ENCODE measurements at places on chromosomes 12 and 14. TPM values are rescaled to one million over a fixed set of nuclear protein-coding genes. Genes with fewer than 3 reads are reported as not detected.

- no peak overlapping the region for H3K4me3 ChIP-seq
- H3K27ac ChIP-seq = no peak overlapping the region
- H3K4me1 ChIP-seq = no peaks in the 10 kb centered on the region
- no peaks in the 10 kb centered on the region for H3K36me3 ChIP-seq
- DNase-seq = no peak
- no peaks in the 10 kb centered on the region for H3K27me3 ChIP-seq
Measured at GRCh38 chr12:130457215-130457614, 119.5 kb downstream of the PIWIL1 start.

DNA sequence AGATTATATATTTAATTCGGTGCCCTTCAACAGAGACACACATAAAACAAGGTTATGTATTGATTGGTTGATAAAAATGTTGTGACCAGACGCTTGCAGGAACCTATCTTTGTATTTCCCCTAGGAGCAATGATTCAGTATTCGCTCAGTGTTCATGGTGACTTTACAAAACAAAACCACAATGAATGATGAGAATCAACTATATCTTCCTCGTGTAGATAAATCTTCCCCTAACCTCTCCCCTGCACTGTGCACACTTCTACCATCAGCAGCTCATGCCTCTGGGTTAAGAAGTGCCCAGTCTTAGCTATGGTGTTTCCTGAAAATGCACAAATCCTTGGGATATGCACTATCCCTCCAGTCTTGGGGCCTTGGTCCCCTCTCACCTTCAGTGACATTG lies 16.3 kb downstream of the RIN3 start:
- H3K27me3 ChIP-seq = no peaks in the 10 kb centered on the region
- no peak overlapping the region for H3K27ac ChIP-seq
- no peaks in the 10 kb centered on the region for H3K4me1 ChIP-seq
- no peak overlapping the region for H3K4me3 ChIP-seq

GRCh38 chr12:53575502-53576249 lies 50.5 kb downstream of the ATF7 start:
- H3K36me3 ChIP-seq = no peaks in the 10 kb centered on the region
- H3K27ac ChIP-seq = peak overlapping the region; percentile 57
- no peaks in the 10 kb centered on the region for H3K27me3 ChIP-seq
- no peak overlapping the region for H3K4me3 ChIP-seq
- peak; percentile 91 for DNase-seq

DNA sequence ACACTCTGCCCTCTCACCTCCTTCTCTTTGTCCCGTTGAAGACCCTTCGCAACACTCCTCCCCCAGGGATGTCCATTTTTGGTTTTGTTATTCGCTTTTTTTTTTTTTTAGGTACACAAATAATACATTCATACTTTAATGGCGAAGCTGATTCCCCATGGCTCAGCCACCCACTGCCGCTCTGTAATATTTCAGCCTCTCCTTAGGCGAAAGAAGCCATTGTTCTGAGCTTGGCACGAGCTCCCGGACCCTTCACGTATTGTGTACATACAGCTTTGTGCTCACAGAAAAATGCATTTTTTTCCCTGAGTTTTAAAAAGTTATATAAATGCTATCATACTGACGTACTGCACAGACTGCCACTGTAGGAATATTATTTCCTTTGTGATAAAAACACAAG lies 115.0 kb downstream of the TMEM132C start:
- no peaks in the 10 kb centered on the region for H3K4me1 ChIP-seq
- H3K27me3 ChIP-seq = no peaks in the 10 kb centered on the region
- H3K27ac ChIP-seq = no peak overlapping the region
- H3K4me3 ChIP-seq = no peak overlapping the region
- DNase-seq = no peak

- no peaks in the 10 kb centered on the region for H3K4me1 ChIP-seq
- peaks cover 98% of the 10 kb centered on the region for H3K27me3 ChIP-seq
- no peak overlapping the region for H3K4me3 ChIP-seq
- no peak for DNase-seq
- H3K36me3 ChIP-seq = no peaks in the 10 kb centered on the region
- no peak overlapping the region for H3K27ac ChIP-seq
Measured at GRCh38 chr14:60512973-60513571, 4.1 kb downstream of the SIX6 start.

DNA sequence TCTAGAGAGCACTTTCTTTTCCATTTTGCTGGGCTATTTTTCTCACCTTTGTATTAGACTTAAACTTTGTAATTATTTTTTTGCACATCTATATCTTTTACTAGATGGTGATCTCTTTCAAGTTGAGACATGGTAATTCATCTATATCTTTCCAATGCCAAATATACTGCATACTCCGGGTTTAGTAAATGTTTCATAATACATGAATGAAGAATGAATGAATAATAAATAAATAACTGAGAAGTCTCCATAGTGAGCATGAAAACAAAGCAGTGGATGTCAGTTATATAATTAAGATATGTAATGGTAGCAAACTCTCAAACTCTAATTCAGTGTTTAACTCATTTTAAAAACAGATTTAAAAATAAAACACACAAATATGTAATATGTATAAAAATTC lies 342.5 kb upstream of the KITLG start:
- peak; percentile 65 for DNase-seq
- H3K36me3 ChIP-seq = no peaks in the 10 kb centered on the region
- H3K27me3 ChIP-seq = no peaks in the 10 kb centered on the region
- peaks cover 39% of the 10 kb centered on the region for H3K4me1 ChIP-seq
- no peak overlapping the region for H3K27ac ChIP-seq

GRCh38 chr12:120252071-120252906 lies 13.2 kb downstream of the PXN start:
- peaks cover 86% of the 10 kb centered on the region for H3K4me1 ChIP-seq
- H3K27me3 ChIP-seq = no peaks in the 10 kb centered on the region
- no peak for DNase-seq
- no peak overlapping the region for H3K4me3 ChIP-seq
- peak overlapping the region; percentile 44 for H3K27ac ChIP-seq

DNA sequence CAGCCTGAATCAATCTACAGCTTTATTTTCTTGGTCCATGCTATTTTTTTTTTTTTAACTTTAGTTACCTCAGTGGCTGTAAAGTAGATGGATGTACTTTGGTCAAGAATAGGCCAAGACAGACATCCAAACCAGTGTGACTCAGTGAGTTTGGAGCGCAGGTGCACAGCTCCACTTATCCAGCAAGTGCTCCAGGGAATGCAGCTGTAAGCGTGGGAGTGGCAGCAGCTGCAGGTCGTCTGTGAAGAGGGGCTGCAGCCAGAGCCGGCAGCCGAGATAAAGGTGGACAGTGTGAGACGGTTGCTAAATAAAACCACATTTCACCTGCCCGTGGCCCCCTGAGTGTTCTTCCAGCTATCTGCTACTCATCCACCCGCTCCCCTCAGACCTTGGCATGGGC lies 1018.7 kb downstream of the AACS start:
- no peaks in the 10 kb centered on the region for H3K4me1 ChIP-seq
- no peak overlapping the region for H3K27ac ChIP-seq
- no peak overlapping the region for H3K4me3 ChIP-seq
- H3K36me3 ChIP-seq = no peaks in the 10 kb centered on the region

GRCh38 chr14:67508956-67509355 lies 20.4 kb upstream of the TMEM229B start:
- no peak overlapping the region for H3K27ac ChIP-seq
- DNase-seq = no peak
- H3K4me1 ChIP-seq = 0 out of 2 replicates have a peak, but pooled peaks cover 4% of the 10 kb centered on the region
- H3K4me3 ChIP-seq = no peak overlapping the region
- no peaks in the 10 kb centered on the region for H3K36me3 ChIP-seq

DNA sequence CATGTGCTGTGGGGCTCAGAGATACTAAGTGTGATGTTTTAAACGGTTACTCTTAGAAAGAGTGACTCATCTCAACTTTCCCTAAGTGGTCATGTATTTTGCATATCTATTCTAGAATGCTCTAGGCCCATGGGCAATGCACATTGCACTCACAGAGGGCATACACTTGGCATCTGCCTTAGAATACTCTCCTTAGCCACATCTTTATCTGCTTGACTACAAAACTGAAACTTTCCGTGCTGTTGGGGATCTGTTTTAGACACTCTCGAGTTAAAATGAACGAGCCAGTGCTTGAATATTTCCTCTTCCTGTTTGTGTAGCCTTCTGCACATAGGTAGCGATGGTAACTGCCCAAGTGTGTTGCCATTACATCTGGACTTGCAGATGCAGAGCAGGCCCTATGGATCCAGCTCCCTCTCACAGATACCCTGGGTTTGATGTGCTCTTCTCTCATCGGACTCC lies 180.5 kb downstream of the CAND1 start:
- H3K4me1 ChIP-seq = no peaks in the 10 kb centered on the region
- no peaks in the 10 kb centered on the region for H3K36me3 ChIP-seq
- DNase-seq = no peak
- H3K4me3 ChIP-seq = no peak overlapping the region
- no peak overlapping the region for H3K27ac ChIP-seq

DNA sequence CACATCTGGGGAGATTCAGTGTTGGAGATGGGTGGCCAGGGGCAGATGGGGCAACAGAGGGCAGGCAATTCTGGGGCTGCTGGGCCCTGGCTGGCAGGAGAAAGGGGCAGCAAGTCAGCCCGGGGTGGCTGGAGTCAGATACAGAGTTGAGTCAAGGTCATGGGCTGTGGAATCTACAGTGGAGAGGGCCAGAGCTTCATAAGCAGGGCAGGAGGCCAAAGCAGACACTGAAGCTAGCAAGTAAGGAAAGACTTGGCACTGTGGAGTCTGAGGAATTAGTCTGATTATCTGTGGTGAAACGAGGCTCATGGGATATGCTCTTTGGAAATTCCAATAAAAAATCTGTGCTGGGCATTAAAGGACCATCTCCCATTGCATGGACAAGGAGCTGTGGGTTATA lies 95.5 kb downstream of the TMX1 start:
- H3K4me1 ChIP-seq = peaks cover 25% of the 10 kb centered on the region
- no peaks in the 10 kb centered on the region for H3K36me3 ChIP-seq
- H3K4me3 ChIP-seq = no peak overlapping the region
- peak; percentile 63 for DNase-seq
- no peak overlapping the region for H3K27ac ChIP-seq
- no peaks in the 10 kb centered on the region for H3K27me3 ChIP-seq

DNA sequence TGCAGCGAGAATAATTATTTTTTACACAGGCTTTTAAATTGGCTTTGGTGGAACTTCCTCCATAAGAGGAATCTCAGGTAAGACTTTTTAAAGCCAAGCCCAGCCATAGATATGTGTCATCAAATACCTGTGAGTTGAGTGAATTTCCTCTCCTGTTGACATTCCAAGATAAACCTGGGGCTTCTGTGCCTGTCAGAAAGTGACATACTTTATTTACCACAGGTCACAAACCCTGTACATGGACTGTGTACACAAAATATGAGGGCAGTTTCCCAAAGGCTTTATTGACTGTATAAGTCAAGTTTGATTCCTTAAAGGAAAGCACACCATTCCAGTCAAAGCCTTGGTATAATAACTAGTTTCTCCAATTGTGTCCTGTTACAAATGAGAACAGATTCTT lies 25.9 kb upstream of the SRSF5 start:
- no peak for DNase-seq
- no peak overlapping the region for H3K27ac ChIP-seq
- no peaks in the 10 kb centered on the region for H3K27me3 ChIP-seq
- no peaks in the 10 kb centered on the region for H3K36me3 ChIP-seq

DNA sequence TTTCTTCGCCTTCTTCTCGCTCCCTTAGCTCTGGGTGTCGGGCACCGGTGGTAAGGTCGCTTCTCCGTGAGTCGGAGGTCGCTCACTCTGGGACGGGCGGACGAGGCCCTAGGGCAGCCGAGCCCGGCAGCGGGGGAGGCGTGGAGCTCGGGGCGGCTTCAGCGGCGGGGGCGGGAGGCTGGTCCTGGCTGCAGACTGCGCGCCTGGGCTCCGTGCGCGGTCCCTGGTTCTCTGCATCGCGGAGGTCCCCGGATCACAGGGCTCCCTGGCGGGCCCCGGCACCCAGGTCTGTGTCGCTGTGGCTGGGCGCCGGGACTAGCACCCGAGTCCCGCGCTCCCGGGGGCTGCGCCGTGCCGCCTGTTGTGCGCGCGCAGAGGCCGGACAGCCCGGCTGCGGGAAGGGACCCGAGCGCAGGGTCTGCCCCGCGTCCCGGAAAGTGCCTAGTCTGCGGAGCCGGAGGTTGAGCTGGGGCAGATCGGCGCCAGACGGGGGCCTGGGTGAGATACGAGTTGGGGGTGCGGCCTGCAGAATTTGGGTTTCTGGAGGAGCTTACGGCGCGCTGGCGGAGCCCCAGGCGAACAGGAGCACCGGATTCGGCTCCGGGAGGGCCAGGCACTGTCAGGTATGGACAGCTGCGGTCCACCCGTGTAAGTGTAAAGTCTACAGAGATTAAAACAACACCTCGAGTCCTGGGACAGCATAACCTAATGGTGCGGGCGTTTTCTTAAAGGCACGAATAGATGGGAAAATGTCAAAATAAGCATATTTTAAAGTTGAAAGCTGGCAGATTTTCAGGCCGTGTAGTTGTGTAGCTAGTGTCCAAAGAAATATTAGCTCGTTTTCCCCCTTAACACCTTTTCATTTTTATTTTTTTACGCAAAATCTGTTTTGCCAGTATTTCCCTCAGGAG lies 713 bp downstream of the FRMD6 start:
- H3K4me1 ChIP-seq = peaks cover 35% of the 10 kb centered on the region
- H3K4me3 ChIP-seq = peak overlapping the region; percentile 97
- DNase-seq = peak; percentile 60
- H3K27me3 ChIP-seq = no peaks in the 10 kb centered on the region
- H3K27ac ChIP-seq = peak overlapping the region; percentile 97

- no peaks in the 10 kb centered on the region for H3K27me3 ChIP-seq
- H3K4me3 ChIP-seq = no peak overlapping the region
- H3K36me3 ChIP-seq = no peaks in the 10 kb centered on the region
- DNase-seq = peak; percentile 34
- H3K27ac ChIP-seq = no peak overlapping the region
Measured at GRCh38 chr12:116257215-116257614, 20.3 kb downstream of the MED13L start.

DNA sequence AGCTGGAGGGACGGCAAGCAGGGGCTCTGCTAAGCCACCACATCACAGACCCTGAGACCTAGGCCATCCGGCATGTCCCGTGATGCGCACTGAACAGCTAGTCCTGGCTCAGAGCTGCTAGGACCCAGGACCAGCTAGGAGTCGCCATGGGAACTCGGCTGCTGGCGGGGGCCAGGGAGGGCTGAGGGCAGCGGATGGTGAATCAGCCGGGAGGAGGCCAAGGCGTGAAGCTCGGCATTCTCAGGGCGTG lies 5.1 kb downstream of the AHNAK2 start:
- DNase-seq = peak; percentile 100
- peak overlapping the region; percentile 94 for H3K27ac ChIP-seq
- peaks cover 49% of the 10 kb centered on the region for H3K4me1 ChIP-seq
- no peaks in the 10 kb centered on the region for H3K36me3 ChIP-seq
- no peaks in the 10 kb centered on the region for H3K27me3 ChIP-seq

Gene TUBA1B
- total RNA-seq = 1,776 TPM

Gene REM2
- not detected for total RNA-seq

Gene ABCD2
- total RNA-seq = not detected

Gene IRAK3
- total RNA-seq = 6.6 TPM

Gene ABCC9
- 44.3 TPM for total RNA-seq

Gene A2M
- total RNA-seq = 60.6 TPM
